ENCODE measurements at places on chromosomes 3 and 15. TPM values are rescaled to one million over a fixed set of nuclear protein-coding genes. Genes with fewer than 3 reads are reported as not detected.

TLR9 gene
- total RNA-seq: not detected

PIERCE2 gene
- total RNA-seq: 0.89 TPM

SHC4 gene
- 2.6 TPM for total RNA-seq

FOXL2NB gene
- total RNA-seq: not detected

TM4SF18 gene
- 0.46 TPM for total RNA-seq

TTLL13 gene
- not detected for total RNA-seq

PRSS50 gene
- total RNA-seq: not detected

AGBL1 gene
- total RNA-seq: not detected

IMP3 gene
- 97.7 TPM for total RNA-seq

CCR2 gene
- not detected for total RNA-seq

MKRN2OS gene
- not detected for total RNA-seq

CCR9 gene
- total RNA-seq: not detected

PRR20G gene
- not detected for total RNA-seq

C15orf62 gene
- total RNA-seq: 0.05 TPM

ANKRD63 gene
- total RNA-seq: not detected

All from smooth muscle cell of the umbilical artery (primary cell).